ENCODE measurements at places on chromosomes 7 and 10.

- no peak for DNase-seq
Observed at GRCh38 chr10:17981766-17982380, 30.2 kb downstream of the SLC39A12 start.

- DNase-seq: no peak
Observed at GRCh38 chr7:148385009-148385682, 205.4 kb upstream of the C7orf33 start.

DNA sequence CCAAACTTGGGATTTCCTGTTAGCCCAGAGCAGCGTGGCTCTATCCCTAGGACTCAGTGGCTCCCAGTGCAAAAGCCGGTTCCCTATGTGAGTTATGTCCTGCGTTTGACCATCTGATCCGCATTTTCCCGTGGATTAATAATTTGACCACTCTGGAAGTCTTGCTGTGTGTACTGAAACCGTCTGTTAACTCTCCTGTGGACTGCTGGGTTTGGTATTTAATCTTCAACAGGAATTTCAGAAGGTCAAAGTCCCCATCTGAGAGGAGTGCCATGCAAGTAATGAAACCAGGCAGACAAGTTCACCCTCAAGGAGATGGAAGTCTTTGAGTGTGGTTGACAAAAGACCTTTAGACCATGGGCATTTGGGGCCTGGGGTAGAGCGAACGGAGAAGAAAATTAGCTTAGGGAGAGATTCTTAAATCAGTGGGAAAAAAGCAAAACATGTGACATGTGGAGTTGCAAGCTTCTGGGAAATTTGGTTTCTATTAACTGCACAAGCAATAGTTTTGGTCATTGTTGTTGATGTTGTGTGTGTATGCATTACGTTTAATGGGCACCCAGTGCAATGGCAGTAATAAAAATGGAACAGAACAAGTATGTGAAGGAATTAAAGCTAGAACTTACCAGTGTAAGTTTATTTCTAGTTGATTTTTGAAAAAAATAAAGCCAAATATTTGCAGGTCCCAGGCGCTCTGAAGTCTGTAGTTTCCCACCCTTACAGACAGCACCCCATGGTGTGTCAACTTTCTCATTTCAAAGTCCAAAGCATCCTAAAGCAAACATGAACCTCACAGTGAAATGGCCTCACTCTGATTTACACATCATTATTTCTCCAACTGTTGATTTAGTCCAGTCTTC, 38.2 kb downstream of the LYZL1 start:
- no peak for DNase-seq

- DNase-seq: no peak
Observed at GRCh38 chr10:75406462-75407223, 5.1 kb upstream of the ZNF503 start.

GRCh38 chr10:110462166-110463095, 35.3 kb upstream of the DUSP5 start:
- DNase-seq: no peak

DNA sequence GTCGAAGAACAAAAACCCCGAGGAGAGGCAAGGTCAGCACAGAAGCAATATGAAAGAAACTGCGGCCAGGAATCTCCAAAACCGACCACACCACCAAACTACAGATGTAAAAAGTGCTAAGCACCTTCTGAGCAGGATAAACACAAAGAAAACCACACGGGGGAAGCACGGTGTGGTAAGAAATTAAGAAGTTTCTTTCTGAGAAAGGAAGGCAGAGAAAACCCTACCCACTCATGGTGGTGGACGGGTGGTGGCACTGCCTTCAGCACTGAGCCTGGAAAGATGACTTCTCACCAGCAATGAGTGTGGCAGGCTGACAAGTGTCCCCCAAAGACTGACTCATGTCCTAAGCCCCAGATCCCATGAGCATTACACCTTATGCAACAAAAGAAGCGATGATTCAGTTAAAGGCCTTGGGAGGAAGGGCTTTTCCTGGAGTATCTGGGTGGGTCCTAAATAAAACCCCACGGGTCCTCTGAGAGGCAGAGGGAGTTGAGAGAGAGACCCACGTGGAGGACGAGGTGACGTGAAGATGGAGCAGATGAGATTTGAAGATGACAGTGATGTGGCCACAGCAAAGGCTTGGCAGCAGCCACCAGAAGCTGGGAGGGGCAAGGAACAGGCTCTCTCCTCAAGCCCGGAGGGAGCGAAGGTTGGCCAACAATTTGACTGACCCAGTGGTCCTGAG, 124.9 kb downstream of the DLG5 start:
- peak; percentile 36 for DNase-seq

GRCh38 chr10:113846036-113846435, 7.8 kb downstream of the DCLRE1A start:
- no peak for DNase-seq

- DNase-seq: no peak
Observed at GRCh38 chr7:24882989-24883621, 96.9 kb downstream of the OSBPL3 start.

DNA sequence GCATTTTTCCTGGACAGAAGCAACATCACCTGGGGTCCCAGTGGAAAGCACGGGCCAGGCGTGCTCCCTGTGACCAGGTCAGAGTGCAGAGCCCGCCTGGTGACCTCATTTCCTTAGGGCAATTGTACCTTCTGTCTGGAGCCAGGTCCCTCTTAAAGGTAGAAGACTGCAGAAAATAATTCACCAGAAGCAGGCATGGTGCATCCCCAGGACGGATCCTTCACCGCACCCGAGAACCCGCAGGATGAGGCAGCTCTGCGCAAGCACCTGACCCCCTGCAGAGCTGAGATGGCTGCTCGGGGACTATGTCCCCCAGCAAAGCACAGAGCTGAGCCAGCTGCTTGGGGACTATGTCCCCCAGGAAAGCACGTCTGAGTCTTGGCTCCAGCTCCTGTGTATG, 557.6 kb downstream of the PTPRN2 start:
- no peak for DNase-seq

- DNase-seq: no peak
Observed at GRCh38 chr10:44958898-44959246, 730 bp upstream of the RASSF4 start.

GRCh38 chr10:69329721-69330178, 51.5 kb downstream of the HK1 start:
- no peak for DNase-seq

- DNase-seq: no peak
Observed at GRCh38 chr10:59700709-59701108, 8.9 kb downstream of the SLC16A9 start.

- peak; percentile 69 for DNase-seq
Observed at GRCh38 chr7:38374507-38374906, 101.1 kb upstream of the TARP start.

DNA sequence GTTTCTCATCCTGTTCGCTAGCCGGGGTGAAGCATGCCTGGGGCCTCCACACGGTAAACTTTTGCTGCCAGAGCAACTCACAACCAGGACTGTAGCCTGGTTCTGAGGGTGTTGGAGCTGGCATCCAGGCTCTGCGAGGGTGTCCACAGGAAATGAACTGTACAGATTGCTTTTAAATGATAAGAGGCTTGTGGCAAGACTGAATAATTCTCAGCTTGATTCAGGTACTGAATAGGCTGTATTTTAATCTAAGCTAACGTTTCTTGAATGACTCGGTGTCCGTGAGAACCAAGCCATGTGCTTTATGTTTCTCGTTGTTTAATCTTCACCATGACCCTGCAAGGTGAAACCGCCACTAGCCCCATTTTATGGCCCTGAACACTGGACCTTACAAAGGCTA, 49.3 kb downstream of the EEPD1 start:
- no peak for DNase-seq

GRCh38 chr7:99404977-99405320, 3.4 kb downstream of the PDAP1 start:
- no peak for DNase-seq

GRCh38 chr7:40346554-40346953, 211.7 kb downstream of the SUGCT start:
- DNase-seq: no peak

- DNase-seq: no peak
Observed at GRCh38 chr10:131124945-131125344, 186.6 kb downstream of the TCERG1L start.

DNA sequence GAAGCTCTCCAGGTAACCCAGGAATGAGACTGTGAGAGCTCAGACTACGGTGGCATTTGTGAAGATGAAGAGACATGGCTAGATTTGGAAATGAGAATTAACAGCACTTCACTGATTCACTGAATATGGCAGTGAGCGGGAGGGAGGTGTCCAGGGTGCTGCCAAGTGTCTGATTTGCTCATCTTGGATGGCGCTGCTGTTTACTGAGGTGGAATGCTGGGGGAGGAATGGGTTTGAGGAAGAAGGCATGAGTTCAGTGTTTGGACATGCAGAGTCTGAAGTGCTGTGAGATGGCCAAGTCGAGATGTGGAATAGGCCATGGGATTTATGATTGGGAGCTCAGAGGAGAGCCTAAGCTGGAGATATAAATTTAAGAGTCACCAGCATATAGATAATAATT, 437.1 kb upstream of the NPVF start:
- DNase-seq: no peak

- DNase-seq: no peak
Observed at GRCh38 chr10:127813290-127813689, 76.3 kb downstream of the FOXI2 start.

DNA sequence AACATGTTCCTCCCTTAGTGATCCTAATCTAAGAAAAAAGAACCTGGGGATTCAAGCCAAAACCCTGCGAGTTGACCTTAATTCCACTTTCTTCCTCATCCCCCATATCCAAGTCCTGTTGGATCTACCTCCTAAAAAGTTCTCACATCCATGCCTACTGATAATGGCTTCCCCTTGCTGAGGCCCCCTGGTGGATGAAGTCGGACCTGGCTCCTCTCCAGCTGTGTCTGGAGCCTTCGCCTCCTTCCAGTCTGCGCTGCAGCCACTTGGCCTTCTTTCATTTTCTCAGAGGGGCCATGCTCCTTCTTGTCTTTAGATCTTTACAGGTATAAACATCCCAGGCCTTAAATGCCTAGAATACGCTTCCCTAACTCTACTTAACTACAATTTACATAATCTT, 8.1 kb downstream of the PDE1C start:
- DNase-seq: no peak

DNA sequence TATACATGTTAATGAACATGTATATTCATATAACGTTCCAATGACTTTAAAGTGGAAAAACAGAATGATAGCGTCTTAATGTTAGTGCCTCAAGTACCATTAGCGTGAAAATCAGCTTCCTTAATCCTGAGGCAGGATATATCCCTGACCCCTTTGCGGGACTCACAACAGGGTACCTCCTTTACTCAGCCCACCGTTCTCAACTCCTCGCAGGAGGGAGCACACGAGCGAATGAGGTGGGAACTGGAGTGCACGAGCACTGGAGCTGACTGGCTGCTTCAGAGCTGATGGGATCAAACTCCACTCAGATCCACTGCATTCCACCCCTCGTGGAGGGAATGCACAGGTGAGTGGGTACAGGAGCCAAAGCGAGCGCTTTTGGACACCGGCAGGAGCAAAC, 36.1 kb downstream of the AVL9 start:
- no peak for DNase-seq

DNA sequence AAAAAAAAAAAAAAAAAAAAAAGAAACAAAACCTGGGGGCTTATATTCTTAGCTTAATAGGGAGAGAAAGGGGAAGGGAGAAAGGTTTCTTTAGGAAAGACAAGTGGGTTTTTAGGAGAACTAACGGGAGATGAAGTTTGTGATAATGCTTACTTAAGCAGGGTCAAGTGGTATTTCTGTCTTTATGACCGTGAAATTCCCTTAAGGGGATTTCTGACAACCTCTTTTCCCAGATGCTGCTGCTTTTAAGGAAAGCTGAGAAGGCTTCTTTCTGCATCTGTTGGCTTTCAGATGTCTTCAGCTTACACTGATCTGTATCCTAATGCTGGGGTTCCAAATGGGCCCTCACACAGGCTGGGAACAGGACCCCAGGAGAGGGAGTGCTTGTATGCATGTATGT, 42.6 kb downstream of the ADAMTS14 start:
- no peak for DNase-seq

DNA sequence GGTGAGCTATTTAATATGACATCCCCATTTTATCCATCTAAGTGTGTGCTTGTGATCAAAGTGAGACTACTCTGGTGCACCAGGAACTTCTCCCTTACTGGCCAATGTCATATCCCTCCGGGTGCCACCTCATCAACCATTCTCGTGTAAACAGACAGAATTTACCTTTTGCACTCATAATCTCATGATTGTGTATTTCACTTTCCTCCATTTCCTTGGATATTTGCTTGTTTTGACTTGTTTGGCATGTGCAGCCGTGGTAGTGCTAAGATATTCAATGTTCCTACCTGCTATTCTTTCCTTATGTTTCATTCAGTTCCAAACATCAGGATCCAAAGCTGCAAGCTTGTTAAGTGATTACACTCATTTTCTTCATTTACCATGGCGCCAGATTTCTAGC, 280.5 kb upstream of the SP8 start:
- DNase-seq: no peak

DNA sequence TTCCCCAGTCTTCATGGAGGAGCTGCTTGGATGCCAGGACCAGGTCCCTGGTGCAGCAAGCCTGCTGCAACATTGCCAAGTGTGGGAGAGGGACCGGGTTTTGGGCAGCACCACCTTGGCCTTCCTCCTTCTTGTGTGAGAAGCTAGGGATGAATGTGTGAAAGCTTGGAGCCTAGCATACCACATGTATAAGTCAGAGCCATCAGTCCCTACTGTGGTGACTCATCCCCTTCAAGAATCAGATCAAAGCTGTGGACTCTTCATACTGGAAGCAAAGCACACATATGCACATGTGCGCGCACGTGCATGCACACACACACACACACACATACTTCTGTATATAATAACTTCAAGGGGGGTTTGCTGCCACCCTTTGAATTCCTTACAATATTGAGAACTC, 527.8 kb downstream of the LRMDA start:
- DNase-seq: no peak

DNA sequence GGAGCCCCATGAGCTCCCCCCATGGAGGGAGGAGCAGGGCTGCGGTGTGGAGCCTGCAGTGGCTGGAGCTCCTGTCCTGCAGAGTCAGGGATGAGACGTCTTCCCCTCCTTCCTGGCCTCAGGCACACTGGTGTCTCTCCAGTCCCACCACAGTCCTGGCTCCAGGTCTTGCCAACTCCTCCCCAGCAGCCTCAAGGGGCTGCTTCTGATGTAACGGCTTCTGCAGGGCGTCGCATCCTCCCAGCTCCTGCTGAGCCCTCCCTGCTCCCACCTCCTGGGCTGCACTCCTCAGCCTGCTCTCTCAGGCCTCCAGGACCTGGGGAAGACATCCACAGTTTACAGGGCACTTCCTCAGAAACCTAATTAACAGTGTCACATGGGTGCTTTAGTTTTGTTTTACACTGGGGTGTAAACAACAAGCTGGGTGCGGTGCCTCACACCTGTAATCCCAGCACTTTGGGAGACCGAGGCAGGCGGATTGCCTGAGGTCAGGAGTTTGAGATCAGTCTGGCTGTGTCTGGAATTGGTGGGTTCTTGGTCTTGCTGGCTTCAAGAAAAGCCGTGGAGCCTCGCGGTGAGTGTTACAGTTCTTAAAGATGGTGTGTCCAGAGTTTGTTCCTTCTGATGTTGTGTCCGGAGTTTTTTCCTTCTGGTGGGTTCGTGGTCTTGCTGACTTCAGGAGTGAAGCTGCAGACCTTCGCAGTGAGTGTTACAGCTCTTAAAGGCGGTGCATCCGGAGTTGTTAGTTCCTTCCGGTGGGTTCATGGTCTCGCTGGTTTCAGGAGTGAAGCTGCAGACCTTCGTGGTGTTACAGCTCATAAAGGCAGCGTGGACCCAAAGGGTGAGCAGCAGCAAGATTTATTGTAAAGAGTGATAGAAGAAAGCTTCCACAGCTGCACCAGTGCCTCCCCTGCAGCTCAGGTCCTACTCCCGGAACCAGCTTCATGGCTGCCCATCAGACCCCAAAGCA, 95.0 kb downstream of the PAXIP1 start:
- no peak for DNase-seq
